ENCODE measurements at places on chromosomes 5 and 9.

DNA sequence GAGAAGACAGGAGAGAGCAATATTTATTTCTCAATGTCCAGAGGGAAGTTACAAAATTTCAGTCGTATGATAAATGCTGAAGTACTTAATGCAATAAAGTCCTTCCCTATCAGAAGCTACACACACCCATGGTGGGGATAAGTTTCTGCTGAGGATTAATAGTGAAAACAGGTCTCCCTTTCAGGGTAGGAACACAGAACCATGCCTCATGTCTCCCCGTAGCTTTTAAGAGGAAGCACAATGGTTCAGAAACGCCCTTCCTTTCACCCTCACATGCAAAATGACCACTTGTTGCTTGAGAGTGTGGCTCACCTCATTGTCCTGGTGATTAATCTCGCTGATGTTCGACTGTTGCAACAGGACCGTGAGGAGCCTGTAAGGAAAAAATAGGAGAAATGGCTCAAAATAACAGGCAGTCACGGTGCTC, 73.6 kb downstream of the ANKRD55 start:
- DNase-seq, result no peak

DNA sequence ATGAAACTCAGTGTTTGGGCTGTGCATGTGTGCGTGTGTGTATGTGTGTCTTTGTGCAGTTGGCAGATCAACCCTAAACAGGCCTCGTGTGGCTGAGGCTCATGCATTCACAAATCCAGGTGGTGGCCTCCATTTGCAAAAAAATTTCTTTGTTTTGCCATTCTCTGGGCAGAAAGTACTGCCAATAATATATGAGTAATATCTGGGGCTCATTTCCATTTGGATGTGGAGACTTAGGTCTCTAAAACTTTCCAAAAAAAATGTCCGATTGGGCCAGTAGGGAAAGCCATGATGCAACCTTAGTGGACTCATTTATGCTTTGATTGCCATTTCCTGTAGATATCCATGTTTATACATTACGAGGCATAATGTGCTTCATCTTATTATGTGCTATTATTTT, 77.9 kb upstream of the RPS23 start:
- no peak for DNase-seq

DNA sequence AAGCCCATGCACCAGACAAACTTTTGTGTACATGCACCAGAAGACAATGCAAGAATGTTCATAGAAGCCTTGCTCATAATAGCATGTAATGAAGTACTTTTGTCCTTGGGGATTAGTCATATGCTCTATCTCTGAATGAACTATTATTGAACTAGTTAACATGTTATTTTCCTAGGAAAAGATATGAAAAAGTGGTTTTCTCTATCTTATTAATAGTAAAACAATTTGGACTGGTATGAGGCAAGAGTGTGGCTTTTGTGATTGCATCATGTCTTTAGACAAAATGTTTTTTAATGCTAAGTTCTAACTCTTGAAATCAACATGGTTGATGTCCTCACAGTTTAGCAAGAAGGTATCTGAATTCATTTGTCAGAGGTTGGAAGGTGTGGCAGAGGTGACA, 55.7 kb upstream of the SPDL1 start:
- peak; percentile 46 for DNase-seq

- no peak for DNase-seq
Observed at GRCh38 chr9:107435415-107435814, 54.2 kb downstream of the KLF4 start.

GRCh38 chr9:124749781-124750180, 21.3 kb downstream of the NR6A1 start:
- DNase-seq, result no peak

GRCh38 chr9:106753155-106753671, 109.8 kb upstream of the ZNF462 start:
- DNase-seq, result no peak

DNA sequence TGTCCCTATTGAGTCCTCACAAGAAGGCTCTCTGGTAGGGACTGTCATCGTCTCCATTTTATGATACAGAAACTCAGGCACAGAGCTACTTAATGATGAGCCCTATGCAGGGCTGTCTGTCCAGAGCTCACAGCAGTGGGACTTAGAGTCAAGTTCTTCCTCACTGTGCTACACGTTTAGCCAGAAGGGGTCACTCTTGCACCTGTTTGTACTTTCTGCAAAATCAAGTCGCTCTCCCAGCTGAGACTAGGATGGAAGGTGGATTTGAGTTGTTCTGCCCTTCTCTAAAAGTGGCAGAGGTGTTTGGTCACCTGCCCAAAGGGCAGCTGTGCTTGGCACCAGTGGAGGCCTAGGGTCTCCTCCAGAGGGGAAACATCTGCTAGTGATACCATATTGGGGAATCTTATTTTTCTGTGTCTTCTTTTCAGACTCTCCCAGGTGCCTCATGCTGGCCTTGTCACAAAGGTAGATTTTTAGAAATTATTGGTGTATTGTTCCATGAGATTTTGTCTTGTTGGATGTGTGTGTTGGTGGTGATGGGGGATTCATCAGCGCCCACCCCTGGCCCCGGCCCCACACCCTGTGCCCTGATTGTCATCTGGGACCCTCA, 104.2 kb downstream of the PPARGC1B start:
- peak; percentile 29 for DNase-seq

DNA sequence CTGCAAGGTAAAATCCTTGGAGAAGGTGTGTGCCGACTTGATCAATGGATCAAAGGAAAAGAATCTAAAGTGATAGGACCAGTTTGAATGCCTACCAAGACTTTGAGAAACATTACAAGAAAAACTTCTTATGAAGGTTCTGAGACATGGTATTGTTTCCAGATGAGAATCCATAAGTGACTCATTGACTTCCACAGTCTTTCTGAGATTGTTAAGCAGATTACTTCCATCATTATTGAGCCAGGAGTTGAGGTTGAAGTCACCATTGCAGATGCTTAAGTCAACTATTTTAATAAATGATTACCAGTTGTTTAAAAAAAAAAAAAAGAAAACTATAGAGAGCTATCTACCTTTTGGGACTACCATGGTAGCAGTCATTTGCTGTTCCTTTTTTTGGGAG, 7.0 kb downstream of the LNPEP start:
- DNase-seq, result no peak

- no peak for DNase-seq
Observed at GRCh38 chr9:120712539-120713031, 1.7 kb downstream of the MEGF9 start.

GRCh38 chr5:17012289-17012688, 76.2 kb upstream of the MYO10 start:
- DNase-seq, result no peak

- DNase-seq, result no peak
Observed at GRCh38 chr9:38003230-38003629, 65.8 kb downstream of the SHB start.

DNA sequence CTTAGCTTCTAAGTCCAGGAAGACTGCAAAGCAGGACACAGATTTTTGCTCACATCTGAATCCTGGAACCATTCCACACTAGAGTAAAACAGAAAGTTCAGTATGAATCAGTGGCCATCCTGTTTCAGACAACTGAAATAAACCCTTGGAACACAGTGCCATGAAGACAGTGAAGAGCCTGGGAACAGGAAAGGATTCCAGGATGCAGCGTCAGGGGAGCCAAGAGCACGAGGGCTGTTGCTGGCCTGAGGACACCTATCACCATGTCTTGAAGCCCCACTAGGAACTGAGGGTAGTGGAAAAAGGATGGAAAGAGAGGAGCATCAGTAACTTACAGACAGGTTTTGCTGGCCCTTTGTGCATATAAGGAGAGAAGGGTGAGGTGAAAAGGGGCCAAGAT, 115.3 kb upstream of the FSTL4 start:
- DNase-seq, result no peak
